Stimulated activated CD8-positive, alpha-beta memory T cell treated with anti-CD3 and anti-CD28 coated beads, Interleukin-4, amount 100 ng/mL, for 1 hour (primary cell): ENCODE measurements at places on chromosomes 2 and 18.

- no peak for DNase-seq
Measured at GRCh38 chr2:130896813-130897212, 60.1 kb downstream of the ARHGEF4 start.

DNA sequence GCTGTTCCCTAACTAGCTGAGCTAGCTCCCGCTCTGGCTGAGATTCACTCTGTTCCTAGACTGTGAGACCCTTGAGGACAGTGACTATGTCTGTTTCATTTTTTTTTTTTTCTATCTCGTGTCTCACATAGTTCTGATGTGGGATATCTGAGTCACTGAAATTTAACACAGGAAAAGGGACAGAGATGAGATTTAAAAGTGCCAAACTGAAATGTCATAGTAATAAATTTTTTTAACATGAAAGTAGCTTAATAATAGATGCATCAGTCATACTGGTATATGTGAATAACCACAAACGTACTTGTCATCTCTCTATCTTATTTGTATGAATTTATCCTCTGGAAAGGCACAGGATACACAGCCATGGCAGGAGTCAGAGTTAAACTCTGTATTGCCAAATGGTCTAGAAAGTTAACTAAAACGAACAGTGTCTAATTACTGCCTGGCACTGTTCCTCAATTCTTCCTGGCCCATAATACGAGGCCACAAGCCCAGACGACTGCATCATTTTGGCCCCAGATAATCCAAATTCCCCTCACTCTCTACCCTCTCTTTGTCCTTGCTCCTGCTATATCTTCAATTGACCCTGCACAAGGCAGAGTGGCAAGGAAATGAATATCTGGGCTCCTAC, 87.5 kb downstream of the SATB2 start:
- no peak for DNase-seq

- no peak for DNase-seq
Measured at GRCh38 chr2:219441451-219442255, 7.0 kb downstream of the SPEG start.

GRCh38 chr2:30239308-30239985, 8.1 kb downstream of the LBH start:
- DNase-seq = no peak

GRCh38 chr18:24552218-24552617, 91.8 kb downstream of the HRH4 start:
- no peak for DNase-seq

- DNase-seq = no peak
Measured at GRCh38 chr18:13386891-13387801, 168.6 kb downstream of the LDLRAD4 start.

GRCh38 chr2:64751286-64752260, 97.9 kb upstream of the SERTAD2 start:
- no peak for DNase-seq

GRCh38 chr2:54665436-54665856, 58.0 kb upstream of the EML6 start:
- DNase-seq = no peak

DNA sequence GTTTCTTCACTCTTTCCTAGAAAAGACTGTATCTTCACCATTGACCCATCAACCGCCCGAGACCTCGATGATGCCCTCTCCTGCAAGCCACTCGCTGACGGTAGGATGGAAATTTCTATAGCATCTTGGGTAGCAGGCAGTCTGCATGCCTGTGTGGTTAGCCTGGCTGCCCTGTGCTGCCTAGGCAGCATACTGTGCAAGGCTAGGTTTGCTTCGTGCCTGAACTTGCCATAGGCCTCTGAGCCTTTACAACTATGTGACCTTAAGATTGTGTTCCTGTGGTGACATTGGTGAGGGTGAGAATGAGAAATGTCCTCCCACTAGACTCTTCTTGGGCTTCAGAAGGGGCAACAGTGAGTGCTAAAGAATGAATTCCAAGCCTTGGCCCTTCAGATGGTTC, 168.2 kb upstream of the ALPP start:
- DNase-seq = no peak

DNA sequence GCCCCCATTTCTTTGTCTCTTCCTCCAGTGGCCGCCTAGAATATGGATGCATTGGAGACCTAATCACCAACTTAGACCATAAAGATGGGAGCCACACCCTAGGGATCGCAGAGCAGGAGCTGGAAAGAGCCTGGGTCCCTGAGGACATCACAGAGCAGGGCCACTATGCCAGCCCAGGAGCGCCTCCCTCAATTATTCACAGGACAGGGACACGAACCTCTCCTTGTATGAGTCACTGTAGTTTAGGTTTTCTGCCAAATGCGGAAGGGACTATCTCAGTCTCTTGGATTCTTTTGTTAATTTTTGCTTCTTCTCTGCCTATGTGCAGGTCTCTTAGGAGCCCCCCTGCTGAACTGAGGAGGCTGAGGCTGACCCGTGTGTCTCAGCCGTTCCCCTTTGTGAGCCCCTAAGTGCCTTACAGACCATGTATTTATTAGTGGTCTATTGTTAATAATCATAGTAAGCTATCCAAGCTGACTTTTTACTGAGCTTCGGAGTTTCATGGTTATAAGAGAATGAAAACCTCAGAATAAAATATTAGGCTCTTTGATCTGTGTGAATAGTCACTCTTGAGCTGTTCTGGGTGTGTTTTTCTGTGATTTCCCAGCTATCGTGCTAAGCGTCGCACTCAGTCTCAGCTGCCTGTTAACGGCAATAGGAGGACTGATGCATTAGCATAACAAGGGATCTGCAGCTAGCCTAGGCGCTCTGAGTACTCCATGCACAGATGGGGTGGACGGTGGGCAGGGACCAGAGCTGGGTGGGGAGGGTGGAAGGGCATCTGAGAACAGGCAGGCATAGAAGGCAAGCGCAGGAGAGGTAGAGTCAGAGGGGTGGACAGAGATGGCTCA, 12.7 kb upstream of the PTPN4 start:
- no peak for DNase-seq

DNA sequence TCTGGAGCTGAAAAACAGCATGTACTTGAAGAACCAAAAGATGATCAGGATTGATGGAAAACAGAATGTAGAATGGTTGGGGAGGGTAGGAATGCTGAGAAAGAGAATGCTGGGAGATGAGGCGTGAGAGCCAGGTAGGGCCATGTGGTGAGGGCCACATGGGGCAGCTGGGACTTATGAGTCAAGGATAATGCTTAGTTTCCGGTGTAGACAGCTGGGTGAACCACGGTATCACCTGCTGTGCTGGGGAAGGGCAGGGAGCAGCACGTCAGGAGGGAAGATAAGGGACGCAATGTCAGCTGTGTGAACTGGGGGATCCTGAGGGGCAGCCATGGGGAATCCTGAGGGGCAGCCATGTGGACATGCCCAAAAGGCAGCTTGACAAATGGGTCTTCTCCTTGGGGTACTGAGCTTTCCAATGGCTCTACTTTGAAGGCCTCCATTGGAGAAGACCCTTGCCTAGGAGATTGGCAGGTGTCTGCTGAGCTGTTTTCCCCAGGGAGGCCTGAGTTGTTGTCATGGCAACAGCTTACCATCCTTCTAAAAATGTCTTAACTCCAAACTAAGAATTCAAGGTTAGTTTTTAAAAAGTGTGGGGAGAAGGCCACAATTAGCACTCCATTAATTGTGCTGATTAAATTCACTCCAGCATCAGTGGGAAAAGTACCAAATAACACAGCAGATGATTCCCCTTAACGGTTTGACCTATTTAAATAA, 51.1 kb downstream of the MTHFD2 start:
- no peak for DNase-seq

- DNase-seq = no peak
Measured at GRCh38 chr2:151182899-151183809, 78.5 kb downstream of the RBM43 start.

GRCh38 chr18:58988600-58988999, 123.9 kb downstream of the ZNF532 start:
- no peak for DNase-seq

GRCh38 chr2:175256806-175257585, 75.5 kb upstream of the ATP5MC3 start:
- no peak for DNase-seq

DNA sequence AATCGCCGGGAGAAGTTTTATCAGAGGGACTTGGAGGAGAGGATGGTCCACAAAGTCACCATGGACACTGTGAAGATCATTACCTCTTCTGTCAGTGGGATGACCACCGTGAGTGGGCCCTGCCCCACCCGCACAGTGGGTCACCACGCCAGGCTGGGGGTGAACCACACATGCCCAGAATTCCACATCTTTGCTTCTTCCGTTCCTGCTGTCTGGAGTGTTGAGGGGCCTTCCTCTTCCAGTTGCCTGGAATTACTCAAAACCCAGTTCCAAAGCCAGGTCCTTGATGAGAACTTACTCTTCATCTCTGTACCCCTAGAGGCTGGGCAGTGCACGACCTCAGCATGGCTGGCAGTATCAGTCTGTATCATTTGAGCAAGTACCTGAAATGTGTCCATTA, 22.1 kb downstream of the MROH2A start:
- DNase-seq = no peak

DNA sequence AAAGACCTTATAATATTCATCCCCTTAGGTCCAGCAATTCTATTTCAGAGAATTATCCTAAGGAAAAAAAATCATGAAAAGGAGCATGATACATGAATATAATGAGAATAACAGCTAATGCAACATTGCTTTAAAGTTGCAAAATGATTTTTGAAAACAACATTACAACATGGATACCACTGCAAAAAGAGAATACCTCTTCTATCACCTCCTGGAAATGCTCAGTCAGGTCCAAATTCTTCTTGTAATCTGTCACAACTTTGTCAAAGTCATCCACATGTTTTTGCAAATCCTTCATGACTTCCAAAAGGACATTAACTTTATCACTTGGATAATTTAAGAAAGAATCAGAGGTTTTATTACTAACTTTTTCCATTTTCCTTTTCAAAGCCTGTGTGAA, 47.9 kb upstream of the TTN start:
- DNase-seq = no peak

- DNase-seq = no peak
Measured at GRCh38 chr18:58792086-58792485, 72.6 kb upstream of the ZNF532 start.

DNA sequence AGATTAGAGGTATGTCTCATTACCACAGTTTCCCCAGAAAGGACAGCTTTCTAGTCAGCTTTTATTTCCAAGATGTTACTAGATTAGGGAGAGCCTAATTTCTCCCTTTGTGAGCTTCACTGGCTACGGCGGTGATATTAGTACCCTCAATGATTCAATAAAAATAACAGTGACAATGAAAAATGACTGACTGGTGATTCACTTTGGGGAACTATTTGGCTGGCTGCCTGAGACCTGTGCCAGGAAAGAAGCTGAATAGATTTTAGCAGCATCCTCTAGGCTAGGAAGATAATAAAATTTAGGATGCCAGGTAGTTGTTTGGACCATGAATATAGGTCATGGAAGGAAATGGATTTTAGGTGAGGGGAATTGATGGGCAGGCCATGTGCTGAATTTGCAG, 178.7 kb downstream of the FMNL2 start:
- no peak for DNase-seq

DNA sequence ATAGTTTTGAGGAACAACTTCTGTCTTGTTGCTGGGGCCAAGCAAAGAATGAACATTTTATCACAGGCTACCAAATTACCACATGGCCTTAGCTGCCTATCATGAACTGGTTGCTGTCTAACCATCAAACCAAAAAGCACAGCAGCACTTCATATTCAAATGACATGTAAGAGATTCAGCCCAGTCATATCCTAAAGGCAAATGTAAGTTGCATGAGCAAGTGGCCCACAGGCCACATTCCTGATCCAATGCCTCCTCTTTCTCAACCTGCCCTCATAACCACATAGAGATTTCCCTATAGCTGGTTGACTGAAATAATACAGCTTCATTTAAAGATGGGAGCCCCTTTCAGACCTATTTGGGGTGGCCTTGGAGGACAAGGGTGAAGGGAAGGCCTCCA, 572.3 kb downstream of the IRS1 start:
- DNase-seq = no peak

GRCh38 chr2:96099861-96100798, 16.2 kb downstream of the ADRA2B start:
- DNase-seq = no peak

- DNase-seq = no peak
Measured at GRCh38 chr18:11868230-11868629, 17.0 kb downstream of the CHMP1B start.

DNA sequence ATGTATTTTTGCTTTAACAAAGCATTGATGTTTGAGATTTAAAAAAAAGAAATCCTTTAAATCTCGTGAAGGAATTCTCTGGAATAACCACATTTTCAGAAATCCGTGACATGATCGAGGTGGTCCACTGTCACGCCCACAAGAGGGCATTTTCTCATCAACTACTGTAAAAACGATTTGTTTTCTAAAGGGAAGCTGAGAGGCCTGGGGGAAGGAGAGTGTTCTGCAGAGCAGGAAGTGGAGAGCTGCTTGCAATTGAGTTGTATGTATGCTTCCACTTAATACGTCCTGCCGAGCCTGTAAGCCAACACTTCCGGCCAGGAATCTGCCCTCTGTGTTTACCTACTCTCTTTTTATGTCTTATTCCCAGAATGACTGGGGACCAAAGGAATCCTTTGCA, 19.4 kb downstream of the KLHL29 start:
- no peak for DNase-seq

DNA sequence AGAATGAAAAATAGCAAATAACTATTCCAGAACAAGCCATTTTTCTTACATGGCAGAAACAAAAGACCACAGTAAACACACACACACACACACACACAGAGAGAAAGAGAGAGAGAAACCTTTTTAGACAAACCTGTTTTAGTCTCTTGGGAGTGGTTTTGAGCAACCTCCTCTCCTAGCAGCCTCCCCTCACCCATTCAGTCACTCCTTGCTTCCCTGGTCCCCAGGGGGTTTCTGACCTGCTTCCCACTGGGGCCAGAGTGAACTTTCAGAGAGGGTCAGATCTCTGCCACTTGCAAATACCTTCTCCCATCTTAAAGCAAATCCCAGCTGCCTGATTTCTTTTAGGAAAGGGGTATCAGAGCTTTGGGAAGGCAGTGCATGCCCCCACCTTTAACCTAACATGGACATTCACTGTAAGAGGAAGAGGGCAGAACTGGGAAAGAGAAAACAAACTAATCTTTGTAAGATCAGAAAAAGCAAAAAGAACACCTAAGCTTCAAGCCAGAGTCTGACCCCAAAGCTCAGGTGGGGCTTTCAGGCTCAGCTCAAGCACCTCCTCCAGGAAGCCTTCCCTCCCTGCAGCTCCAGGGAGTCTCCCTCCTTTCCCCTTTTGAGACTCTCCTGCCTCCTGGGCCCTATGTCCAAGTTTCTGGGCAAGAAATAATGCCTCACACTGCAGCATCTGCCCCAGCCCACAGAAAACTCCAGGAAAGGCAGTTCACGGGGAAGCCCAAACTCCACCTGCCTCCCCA, 2.7 kb downstream of the SDC1 start:
- no peak for DNase-seq

DNA sequence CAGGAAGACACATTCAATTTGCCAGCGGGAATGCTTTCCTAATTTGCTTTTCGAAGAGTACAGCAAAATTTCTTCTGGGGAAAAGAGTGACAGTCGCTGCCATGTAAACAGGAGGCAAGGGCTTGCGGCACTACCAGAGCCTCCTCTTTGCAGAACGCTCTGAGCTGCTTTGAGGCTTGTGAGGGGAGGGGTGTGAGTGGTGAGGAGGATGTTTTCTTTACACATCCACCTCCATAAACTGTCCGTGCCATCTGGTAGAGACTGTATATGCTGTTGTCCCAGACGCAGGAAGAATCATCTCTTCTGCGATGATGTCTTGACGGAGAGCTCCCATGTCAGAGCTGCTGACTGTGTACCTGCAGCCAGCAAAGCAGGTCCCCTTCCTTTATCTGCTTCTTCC, 138.0 kb downstream of the SOCS6 start:
- DNase-seq = no peak
